NCI-H524 treated with DMSO at 0.1 percent for 48 hours (cell line): ENCODE measurements at places on chromosomes 5 and 9.
A peak's percentile ranks its signal among the peaks of the same experiment; 100 is the strongest.

- no peak for DNase-seq
These were observed 47.5 kb downstream of the SERINC5 start for GRCh38 chr5:80208381-80208780.

DNA sequence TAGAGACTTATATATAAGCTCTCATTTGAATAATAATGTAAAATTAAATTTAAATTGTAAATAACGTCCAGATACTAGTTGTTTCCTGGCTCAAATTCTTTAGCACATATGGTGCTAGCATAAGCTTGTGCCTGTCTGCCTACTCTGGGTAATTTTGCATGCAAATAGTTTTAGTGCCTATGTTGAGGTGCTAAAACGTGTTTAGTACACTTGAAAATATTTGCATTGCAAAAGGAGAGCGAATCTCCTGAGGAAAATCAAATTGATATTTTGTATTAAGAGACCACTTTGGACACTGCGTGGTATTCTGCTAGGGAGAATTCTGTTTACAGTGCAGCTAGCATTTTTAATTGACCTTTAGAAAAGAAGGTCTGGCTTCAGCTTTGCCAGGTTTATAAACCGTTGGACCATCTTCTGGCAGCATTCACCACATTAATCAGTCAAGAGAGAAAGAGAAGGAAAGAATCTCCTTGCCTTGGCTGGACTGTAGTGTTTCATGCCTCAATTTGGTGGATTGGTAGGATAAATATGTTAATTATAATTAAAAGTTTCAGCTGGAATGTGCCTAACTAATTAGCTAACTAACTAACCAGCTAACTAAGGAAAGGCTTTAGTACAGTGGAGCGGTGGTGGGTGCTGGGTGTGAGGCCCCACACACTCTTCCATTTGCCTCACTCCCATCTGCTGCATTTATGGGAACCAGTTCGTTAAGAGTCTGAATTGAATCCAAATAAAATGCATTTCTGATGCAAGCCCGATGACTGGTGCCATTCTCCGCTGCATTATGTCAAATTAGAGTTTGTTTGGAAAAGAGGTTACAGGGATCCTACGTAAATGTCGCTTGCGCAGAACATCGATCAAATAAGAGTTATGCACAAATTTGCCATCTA, 150.1 kb upstream of the MPDZ start:
- DNase-seq: no peak

- DNase-seq: peak; percentile 11
These were observed 188.2 kb downstream of the CRB2 start for GRCh38 chr9:123544007-123544827.

- DNase-seq: no peak
These were observed 181.4 kb upstream of the TRPM3 start for GRCh38 chr9:71302776-71303175.

DNA sequence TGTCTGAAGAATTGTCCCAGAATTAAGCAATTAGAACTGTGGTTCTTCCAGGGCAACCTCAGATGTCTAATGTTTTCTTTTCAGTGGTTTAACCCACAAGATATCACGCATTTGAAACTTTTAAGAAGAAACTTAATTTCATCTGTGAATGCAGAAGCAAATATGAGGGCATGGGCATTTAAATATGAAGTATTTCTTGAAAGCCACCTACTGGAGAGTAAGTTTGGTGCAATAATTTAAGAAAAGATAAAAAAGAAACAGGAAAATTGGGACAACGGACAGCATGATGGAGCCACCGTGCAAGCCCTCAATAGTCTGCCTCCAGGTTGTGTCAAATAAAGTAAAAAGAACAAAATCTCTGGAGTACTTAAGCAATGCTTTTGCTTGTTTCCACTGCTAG, 1.2 kb upstream of the CAPSL start:
- DNase-seq: no peak

GRCh38 chr5:113804264-113804663, 290.8 kb downstream of the YTHDC2 start:
- no peak for DNase-seq

- no peak for DNase-seq
These were observed 417.0 kb downstream of the ARHGEF28 start for GRCh38 chr5:74042959-74043358.

DNA sequence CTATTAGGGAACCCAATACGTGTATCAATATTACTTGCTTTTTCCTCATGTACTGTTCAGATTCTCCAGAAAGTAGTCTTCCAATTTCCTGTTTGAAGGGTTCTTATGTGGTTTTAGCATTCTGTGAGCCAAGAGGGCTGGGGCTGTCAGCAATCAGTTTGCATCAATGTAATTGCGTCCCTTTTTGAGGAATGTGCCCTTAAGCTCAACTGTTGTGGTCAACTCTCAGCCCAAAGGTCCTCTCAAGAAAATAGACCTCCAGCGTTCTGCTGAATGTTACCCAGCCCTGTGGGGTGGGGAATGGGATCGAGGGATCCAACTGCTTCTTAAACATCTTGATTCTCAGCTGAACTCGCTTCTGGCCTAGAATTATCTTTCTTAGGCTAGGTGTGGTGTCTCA, 43.8 kb upstream of the CDK20 start:
- no peak for DNase-seq

DNA sequence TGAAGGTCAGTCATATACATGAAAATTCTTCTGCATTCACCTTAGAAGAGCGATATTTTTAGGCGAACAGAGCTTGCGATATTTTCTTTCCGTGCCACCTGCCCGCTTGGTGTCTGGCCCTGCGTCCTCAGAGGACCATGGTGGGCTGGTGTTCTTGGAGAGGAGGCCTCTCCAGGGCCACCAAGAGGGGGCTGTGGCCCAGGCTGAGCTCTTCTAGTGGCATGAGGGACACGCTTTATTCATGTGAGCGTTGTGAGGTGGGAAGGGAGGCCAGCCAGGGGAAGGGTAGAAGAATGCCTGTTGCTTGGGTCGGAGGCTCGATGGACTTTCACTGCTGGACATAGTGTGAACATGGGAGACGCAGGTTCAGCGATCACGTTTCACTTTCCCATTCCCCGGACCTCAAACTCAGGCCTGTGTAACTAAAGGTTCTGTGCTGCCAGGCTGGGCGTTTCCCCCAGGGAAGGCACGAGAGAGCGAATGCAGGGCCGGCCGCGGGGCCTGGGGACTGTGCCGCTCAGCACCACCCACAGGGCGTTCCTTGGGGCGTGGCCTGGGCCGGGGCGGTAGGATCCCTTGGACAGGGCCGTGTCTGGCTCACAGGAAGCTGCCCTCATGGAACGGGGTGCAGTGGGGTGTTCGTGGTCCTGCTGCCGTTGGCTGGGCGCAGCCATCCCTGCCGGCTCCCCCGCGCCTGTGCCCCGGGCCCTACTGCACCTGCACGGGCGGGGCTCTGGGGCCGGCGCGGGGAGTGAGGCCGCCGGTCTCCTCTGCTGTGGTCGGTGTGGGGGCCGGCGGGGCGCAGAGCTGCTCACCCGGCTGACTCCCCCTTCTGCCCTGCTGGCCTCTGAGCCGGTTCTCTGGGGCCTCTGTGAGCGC, 40.7 kb upstream of the CLPTM1L start:
- DNase-seq: peak; percentile 30

- no peak for DNase-seq
These were observed 7.6 kb upstream of the CCDC152 start for GRCh38 chr5:42749020-42749419.

- no peak for DNase-seq
These were observed 169.6 kb upstream of the TBC1D2 start for GRCh38 chr9:98425079-98425478.

GRCh38 chr5:89246864-89247263, 363.9 kb upstream of the MEF2C start:
- DNase-seq: no peak

DNA sequence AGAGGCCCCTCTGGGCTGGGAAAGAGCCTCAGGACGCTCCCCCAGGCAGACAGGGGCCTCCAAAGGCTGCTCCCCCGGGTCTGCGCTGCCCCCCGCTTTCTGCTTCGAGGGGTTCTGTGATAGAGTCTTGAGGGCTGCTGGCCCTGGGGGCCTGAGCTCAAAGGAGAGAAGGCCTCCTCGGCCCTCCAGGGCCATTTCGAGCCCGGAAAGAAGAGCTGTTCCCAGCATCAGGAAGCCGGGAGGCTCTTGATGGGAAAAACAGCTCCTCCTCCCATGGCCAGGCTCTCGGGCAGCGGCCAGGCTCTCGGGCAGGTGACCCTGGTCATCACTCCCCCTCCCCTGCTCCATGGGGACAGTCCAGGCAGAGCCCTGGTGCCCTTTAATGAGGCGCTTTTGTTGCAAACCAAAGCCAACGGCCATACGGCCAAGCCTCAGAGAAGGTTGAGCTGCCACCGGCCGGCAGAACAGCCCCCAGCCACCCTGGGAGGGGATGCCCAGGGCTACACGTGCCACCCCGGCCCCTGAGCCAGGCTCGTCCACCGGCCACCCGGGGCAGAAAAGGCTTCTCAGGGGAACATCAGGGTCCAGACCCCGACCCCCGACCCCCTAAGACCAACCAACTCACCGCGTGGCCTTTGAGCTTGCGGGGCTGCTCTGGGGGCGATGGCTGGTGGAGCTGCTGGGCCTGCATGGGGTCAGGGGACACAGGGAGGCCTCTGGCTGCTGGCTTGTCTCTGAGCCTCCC, 16.2 kb upstream of the QSOX2 start:
- no peak for DNase-seq

- DNase-seq: no peak
These were observed 123.4 kb downstream of the ARL15 start for GRCh38 chr5:54186912-54187445.

GRCh38 chr5:179588166-179588565, 35.3 kb downstream of the HNRNPH1 start:
- DNase-seq: no peak

DNA sequence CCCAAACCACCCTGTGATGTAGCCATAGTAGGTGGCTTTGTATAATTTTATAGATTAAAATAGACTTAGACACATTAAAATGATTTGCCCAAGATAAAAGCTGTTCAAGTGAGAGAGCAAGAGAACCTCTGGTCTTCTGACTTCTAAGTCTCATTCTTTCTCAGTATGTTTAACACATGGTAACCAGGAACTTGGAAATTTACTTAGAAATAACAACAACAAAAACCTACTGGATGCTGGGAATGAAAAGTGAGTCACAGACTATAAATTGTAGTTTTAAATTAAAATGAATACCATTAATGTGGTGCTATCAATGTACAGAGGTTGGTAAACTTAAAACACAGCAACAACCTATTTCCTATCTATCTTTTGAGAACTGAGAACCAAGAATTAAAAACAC, 30.4 kb downstream of the HMGCR start:
- DNase-seq: no peak

GRCh38 chr9:90969021-90969675, 167.5 kb downstream of the SYK start:
- peak; percentile 91 for DNase-seq

GRCh38 chr9:84841931-84842330, 172.4 kb downstream of the NTRK2 start:
- DNase-seq: no peak

GRCh38 chr9:86405926-86406325, 51.7 kb upstream of the TUT7 start:
- no peak for DNase-seq

- no peak for DNase-seq
These were observed 72.1 kb downstream of the C7 start for GRCh38 chr5:40981420-40981819.

DNA sequence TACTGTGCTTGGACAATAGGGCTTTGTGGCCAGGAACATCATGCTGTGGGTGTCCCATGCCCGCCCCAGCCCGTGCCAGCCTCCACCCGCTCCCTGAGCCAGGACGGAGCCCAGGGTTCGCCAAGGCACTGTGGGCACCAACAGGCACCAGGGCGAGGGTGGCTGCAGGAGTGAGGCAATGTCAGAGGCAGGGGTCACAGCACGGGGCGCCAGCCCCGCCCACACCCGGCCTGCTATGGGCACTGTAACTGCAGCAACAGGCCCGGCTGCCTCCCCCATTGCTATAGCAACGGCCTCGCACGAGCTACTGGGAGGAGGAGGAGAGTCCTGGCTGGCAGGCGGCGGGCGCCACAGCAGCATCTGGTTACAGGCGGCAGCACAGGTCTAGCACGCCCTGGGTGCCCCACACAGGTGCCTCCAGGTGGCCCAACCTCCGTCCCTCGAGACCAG, 2.5 kb downstream of the ABCA2 start:
- peak; percentile 24 for DNase-seq

DNA sequence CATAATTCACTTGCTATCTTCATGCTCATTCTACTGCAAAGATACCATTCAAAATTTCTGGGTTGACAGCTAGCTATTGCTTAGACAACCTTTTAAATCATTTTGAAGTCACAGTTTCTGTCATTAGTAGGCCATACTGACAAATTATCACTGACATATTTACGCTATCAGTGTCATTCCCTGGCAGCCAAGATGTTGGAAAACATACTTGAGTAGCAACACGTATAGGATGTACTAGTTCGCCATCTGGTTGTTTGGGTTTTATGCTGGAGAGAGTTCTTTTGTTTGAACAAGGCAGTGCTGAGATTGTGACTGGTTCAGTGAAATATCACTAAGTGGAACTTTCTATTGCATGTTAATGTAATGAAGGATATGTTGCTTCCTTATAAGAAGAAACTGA, 621.9 kb downstream of the DTWD2 start:
- no peak for DNase-seq

DNA sequence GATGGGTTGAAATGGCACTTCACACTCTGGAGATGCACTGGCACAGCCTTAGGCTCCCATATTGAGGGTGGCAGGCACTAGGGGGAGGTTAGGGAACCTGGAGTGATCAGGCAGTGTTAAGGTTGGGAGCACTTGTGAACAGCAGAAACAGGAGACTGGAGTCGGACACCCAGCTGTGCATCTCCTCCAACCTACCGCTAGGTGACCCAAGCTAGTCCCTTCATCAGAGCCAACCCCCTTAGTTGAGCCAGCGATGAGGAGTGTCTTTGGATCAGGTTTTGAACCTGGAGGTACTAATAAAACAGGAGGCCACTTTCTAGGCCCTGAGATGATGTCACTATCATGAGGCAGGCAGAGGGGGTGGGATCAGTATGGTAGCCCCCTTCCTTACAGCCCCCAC, 1.7 kb downstream of the ACTL7B start:
- DNase-seq: no peak

GRCh38 chr9:109831998-109832658, 52.1 kb downstream of the PALM2AKAP2 start:
- no peak for DNase-seq

GRCh38 chr9:18382243-18382642, 91.7 kb upstream of the ADAMTSL1 start:
- DNase-seq: no peak

GRCh38 chr5:139974661-139975060, 68.4 kb downstream of the NRG2 start:
- DNase-seq: no peak

- DNase-seq: no peak
These were observed 252.4 kb downstream of the ARRDC3 start for GRCh38 chr5:91130759-91131158.
